ENCODE measurements at places on chromosomes 5 and 9.

- DNase-seq = no peak
These were observed 10.6 kb downstream of the TMEM250 start for GRCh38 chr9:136107953-136108647.

GRCh38 chr5:172751761-172752510 lies 19.1 kb downstream of the DUSP1 start:
- DNase-seq = no peak

DNA sequence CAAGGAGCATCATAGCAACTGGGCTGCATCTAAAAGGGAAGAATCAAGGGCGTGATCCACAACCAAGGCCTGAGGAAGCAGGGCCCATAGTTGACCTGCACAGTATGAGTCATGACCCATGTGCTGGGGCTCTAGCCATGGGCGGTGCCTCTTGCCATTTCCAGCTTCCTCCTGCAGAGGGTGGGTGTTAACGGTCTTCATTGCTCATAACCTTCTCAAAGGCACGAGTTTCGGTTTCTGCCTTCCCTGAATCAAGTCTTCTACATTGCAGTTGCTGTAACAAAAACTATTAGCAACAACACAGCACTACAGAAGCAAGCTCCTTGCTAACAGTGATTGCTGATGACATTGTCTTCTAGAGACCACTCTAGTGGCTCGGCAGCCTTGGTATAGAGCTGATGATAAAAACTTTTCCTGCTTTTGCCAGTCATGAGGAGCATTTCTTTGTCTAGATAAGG lies 66.9 kb downstream of the CTSL start:
- no peak for DNase-seq

DNA sequence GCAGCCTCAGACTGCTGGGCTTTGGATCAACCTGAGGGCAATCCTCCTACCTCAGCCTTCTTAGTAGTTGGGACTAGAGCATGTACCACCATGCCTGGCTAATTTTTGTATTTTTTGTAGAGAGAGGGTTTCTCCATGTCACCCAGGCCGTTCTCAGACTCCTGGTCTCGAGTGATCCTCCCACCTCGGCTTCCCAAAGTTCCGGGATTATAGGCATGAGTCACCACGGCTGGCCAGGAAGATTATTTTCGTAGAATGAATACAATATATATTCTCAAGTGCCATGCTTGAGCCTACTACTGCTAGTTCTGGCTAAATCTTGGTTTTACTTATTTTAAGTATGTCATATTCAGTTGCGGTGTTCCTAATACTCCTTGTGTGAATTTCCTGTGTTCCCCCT lies 88.2 kb upstream of the CLINT1 start:
- DNase-seq = no peak

DNA sequence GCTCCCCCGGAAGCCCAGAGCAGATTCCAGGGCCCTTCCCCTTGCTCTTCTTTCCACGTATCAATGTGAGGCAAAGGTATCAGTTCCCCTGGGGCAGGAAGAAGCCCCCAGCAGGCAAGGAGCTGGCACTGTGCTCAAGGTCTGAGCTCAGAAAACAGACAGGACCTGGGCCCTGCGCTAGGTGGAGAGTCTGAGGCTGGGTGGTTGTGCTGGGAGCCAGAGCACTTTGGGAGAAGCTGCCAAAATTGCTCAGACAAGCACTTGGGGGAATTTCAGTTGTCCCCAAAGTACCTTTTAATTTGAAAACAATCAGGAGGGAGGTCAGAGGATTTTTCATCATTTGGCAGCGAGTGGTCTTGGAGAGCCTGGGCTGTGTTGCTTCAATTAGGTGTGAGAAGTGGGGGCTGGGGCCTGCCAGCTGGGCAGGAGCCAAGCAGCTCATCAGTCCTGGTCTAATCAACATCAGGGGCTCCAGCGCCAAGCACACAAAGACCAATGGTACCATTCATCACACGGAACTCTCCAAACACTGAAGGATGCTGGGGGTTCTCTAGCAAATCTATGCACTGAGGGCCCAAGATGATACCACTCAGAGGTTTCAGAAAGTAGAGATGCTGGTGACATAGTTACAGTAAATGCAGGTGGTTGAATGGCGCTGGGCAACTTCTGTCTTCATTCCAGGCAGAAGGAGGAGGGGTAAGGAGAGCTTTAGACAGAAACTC lies 176.5 kb downstream of the SNX18 start:
- no peak for DNase-seq

GRCh38 chr5:73436535-73437100 lies 12.0 kb downstream of the FOXD1 start:
- no peak for DNase-seq

- no peak for DNase-seq
These were observed 7.2 kb upstream of the SFXN1 start for GRCh38 chr5:175471196-175471595.

DNA sequence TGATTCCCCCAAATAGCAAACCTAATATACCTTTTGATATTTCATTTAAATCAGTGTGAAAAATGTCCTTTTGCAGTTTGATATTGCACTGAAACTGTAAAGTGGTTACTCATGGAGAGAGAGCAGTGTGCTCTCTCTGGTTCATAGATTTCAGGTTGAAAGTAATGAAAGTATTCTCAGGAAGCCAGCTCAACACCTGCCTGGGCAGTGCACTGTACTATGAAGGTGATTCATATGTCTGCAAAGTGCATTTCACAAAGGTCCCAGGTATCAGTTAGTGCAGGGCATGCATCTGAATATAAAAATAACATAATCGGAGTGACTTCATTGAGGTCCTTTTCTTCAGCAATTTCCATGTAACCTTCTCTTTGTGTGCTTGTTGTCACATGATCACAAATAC lies 274.3 kb downstream of the CDH18 start:
- no peak for DNase-seq

DNA sequence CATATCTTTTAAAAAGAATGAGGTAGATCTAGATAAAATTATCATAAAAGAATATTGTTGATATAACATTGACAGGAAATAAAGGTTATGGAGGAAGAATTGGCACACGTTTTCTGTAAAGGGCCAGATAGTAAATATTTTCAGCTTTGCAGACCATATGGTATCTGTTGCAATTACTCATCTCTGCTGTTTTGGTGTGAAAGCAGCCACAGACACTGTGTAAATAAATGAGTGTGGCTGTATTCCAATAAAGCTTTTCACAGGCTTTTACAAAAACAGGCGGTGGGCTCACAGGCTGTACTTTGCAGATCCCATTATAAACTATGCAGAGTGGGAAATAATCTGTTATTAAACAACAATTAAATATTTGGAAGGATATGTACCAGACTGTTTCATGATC lies 87.4 kb downstream of the SGCD start:
- no peak for DNase-seq

DNA sequence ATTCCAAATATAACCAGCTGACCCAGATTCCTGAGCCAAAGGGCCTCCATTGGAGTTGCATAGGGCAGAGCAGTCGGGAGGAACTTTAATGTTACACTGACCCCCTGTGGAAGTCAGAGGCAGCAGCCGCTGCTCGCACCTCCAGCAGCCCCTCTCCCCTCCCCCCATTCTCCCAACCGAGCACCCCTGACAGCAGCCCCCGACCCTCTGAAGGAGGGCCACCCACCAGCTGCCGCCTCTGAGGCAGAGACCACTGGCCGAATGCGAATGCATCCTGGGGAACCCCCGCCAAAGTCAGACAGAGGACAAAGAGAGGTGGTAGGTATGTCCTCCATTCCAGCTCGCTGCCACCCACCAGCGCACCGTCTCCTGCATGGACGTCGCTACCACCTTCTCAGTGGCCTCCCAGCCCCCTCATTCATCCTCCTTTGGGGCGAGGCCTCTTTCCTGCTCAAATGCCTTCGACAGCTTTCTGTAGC lies 231.0 kb downstream of the CDK5RAP2 start:
- no peak for DNase-seq

DNA sequence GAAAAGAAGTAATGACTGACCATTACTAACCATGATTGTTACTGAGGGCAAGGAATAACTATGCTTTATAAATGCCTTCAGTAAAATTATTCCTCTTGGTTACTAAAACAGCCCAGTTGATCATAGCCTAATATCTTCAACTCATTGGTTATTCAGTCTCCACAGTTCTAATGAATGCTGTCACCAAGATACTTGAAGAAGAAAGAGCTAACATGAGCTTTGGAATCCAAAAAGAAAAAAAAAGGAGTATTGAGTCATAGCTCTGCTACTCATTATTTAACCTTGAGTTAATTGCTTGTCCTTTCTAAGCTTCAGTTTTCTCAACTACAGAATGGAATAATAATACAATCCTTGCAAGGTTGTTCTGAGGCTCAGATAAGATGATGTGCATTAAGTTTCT lies 187.7 kb downstream of the BRINP1 start:
- DNase-seq = no peak

- DNase-seq = peak; percentile 1
These were observed 144.7 kb downstream of the TRPM6 start for GRCh38 chr9:74742792-74743730.

DNA sequence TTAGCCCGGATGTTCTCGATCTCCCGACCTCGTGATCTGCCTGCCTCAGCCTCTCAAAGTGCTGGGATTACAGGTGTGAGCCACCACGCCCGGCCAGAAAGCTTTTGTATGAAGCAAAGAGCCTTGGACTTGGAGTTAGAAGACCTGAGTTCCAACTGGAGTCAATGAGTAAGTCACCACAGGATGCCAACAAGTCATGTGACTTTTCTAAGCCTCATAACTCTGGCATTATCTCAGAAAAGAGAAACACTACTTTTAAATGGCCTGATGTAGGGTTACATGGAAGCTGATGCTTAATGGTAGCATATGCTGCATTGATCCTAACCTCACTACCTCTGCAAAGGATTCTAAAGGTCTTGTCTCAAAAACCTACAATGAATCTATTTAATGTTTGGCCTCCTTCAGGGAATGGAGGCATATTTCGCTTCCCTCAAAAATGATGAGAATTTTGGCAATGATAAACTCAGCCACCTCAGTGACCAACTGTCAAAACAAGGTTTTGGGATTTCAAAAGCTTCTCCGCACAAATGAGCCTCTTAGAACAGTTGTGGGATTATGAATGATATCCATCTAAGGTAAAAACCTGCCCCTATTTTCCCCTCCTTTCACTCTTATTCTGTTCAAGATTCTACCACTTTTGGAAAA lies 236.8 kb downstream of the ACTL7B start:
- no peak for DNase-seq

GRCh38 chr5:127409246-127409917 lies 108.1 kb upstream of the PRRC1 start:
- DNase-seq = no peak

- no peak for DNase-seq
These were observed 62.0 kb downstream of the RASGRF2 start for GRCh38 chr5:81021951-81022687.

DNA sequence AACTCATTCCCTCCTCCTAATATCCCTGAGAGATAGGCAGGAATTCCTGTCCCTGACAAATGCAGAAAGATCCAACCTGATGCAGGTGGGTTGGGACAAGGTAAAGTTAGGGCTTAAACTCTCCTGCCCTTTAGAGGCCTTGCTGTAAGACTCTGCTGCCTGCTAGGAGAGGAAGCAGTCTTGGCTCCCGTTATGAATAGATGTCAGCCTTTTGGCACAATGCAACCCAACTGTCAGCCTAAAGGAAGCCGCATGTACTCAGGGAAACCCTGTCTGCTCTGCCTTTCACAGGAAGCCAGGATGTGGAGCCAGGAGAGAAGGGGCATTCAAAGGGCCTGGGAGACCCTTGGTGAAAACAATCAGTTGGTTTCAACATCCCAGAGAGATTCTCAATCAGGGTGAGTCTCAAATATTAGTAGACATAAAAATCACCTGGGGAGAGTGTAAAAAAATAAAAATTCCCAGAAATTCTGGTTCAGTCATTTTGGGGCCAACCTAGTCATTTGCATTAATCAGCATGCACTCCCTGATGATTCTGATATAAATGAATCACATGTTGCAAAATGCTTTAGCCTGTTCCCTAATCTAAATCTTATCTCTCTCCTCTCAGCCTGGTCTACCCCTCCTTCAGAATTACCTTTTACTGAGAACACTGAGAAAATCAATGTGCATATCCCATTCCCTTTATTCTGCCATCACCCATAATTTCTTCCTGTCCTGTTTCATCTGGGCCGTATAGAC lies 136.2 kb upstream of the TRIM32 start:
- DNase-seq = no peak

DNA sequence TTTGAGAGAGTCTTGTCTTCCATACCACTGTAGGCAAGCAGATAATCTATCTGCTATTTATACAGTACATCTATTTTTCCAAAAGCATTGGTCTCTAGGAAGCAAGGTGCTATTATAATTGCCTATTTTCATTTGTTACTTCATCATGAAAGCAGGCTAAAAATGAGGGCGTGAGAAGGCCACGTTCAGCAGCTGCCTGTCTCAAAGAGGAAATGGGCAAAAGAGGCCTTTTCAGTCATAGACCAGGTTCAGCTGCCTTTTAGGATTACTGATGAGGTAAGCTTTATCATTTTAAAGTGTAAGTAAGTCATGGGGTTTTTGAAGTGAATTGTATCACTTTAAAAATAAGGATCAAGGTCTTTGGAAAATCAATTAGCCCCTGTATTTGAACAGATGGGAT lies 1091.1 kb upstream of the DMAC1 start:
- no peak for DNase-seq

DNA sequence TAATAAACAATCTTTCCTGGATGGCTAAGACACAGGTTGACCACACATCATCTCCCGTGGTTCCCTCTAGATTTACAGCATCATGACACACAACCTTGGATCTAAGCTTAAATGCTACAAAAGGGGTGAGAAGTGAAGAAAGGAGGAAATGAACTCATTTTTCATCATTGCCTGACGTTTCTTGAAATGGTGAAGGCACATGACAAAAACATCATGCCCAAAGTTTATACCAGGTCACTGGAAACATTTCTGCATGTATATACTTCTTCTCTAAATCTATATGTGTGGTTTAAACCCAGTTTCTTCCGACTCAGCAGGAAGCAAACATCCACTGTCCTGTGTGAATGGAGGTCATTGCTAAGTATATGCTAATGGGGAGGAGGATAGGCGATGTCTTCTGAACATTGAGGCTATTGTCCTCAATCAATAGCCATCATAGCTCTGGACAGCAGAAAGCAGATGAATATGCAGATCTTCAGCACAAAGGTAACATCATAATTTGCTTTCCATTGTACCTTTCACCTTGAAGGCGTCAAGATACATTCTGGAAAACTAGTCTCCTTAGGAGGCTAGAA lies 137.4 kb downstream of the MED27 start:
- no peak for DNase-seq

- no peak for DNase-seq
These were observed 16.8 kb upstream of the HK3 start for GRCh38 chr5:176915906-176916305.

GRCh38 chr5:24347158-24347557 lies 297.6 kb downstream of the CDH10 start:
- no peak for DNase-seq
